Stimulated activated CD8-positive, alpha-beta memory T cell treated with anti-CD3 and anti-CD28 coated beads, Interleukin-12 subunit alpha, Interleukin-12 subunit beta, amount 100 ng/mL, for 4 hours (primary cell): ENCODE measurements at places on chromosomes 7 and 10.

- DNase-seq: no peak
Measured at GRCh38 chr7:109956916-109957315, 1134.0 kb upstream of the LRRN3 start.

DNA sequence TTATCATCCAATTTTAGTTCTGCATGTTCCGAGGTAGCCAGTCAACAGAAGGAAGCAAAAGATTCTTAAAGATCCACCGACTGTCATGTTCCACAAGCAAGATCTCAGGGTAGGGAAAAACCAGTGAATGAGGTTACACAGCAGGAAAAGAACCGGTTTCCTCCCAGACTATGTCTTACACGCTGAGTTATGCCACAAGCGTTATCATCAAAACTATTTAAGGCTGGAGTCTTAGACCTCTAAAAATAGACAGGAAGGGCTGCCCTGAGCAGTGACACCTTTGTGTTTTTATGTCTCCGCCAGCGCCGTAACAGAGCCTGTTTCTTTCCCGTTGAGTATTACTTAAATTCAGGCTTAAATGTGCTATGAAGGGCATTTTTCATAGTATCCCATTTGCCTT is 48.3 kb downstream of the PROSER2 start:
- no peak for DNase-seq

DNA sequence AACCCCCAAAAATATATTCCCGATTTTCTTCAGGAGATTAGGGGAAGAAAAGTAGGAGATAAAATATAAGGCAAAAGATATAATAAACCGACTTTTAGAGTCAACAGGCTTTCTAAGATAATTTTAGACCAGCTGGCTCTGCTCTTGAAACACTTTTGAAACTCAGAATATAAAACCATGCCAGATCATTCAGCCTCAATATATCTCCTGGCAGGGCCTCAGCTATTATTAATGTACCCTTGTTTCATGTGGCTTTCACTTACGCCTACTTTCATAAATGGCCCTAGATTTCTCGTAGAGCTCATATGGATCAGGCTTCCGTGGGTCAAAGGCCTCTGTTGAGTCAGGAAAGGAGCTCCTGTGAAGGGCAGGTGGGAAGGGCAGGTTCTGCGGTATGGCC is 396.0 kb downstream of the PHTF2 start:
- no peak for DNase-seq

DNA sequence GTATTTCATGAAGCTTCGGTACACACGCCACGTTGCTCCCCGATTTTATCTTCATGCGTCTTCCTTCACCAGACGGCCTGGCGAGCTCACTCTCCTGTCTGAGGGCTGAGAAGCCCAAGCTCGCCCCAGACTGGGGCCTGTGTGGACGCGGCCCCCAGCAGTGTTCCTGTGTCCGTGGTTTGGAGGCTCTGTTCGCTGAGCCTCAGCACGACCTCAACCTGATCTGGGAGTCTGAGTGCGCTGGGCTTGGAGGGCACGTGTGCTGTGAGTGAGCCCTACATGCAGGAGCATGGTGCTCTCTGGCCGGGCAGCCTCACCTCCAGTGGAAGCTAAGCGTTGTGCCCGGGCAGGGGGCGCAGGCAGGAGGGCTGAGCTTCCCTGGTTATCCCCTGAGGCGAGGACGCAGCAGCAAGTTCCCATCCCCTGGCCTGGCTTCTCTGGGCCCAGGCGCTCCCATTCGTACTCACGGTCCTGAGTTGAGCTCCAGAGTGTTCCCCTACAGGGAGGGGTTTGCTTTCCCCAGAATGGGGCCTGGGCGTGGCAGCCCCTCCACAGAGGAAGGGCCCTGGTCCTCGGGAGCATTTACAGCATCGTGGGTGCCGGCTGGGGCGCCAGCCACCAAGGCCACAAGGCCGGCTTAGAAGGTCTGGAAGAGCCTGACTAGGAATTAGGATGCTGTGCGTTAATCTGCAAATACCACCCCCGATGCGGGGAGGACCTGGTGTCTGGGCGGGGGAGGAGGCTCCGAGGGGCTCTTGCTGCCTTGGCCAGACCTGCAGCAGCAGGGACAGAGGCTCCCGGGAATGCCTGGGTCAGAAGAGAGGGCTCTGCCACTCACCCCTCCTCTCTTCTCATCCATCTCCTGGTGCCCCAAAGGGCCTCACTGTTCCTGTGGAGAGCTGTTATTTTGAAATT is 400.6 kb downstream of the DNAJB6 start:
- no peak for DNase-seq

GRCh38 chr10:131881104-131881880 is 19.5 kb upstream of the PPP2R2D start:
- no peak for DNase-seq
